ENCODE measurements at places on chromosomes 7 and 10.

GRCh38 chr10:3837647-3838459, 52.8 kb upstream of the KLF6 start:
- DNase-seq, result no peak

DNA sequence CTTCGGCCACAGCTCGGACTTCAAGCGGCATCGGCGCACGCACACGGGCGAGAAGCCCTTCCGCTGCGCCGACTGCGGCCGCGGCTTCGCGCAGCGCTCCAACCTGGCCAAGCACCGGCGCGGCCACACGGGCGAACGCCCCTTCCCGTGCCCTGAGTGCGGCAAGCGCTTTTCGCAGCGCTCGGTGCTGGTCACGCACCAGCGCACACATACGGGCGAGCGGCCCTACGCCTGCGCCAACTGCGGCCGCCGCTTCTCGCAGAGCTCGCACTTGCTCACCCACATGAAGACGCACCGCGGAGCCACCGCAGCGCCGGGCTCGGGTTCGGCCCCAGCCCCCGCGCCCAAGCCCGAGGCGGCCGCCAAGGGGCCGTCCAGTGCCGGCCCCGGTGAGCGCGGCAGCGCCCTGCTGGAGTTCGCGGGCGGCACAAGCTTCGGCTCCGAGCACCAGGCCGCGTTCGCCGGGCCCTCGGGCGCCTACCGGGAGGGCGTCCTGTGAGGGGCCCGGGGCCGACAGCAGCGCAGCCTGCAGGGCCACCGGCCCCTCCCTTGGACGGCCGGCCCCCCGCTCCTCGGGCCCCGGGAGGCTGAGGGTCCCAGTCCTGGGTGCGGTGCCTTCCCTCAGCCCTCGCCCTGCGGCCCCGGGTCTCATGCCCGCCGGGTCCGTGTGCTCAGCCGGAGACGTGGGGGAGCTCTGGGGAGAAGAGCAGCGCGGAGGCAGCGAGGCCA, 17.2 kb downstream of the ZNF316 start:
- DNase-seq, result no peak

- no peak for DNase-seq
These were observed 32.8 kb downstream of the GSAP start for GRCh38 chr7:77383333-77383740.

DNA sequence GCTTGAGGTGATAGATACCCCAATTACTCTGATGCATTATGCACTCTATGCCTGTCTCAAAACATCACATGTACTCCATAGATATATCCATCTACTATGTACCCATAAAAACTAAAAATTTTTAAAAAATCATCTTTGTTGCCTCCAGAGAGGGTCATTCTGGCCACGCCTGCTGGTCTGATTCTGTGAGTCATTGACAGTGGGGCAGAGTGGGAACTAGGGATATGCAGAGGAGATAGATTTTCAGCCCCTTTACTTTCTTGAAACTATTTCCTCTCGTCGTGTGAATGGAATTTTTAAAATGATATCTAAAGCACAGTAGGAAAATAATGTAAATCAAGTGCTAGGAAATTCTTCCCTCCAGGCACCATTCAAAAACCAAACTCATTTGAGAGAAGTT, 715.0 kb upstream of the NRP1 start:
- no peak for DNase-seq

- DNase-seq, result no peak
These were observed 1.5 kb upstream of the ELFN1 start for GRCh38 chr7:1668396-1669063.

- DNase-seq, result no peak
These were observed 31.9 kb downstream of the SH2B2 start for GRCh38 chr7:102318482-102318971.

- DNase-seq, result no peak
These were observed 87.8 kb downstream of the LCOR start for GRCh38 chr10:96919785-96920430.

- DNase-seq, result no peak
These were observed 103.9 kb upstream of the POT1 start for GRCh38 chr7:125033506-125033905.
